ENCODE measurements at places on chromosomes 1 and 21.

GRCh38 chr1:22884806-22885530 lies 87.7 kb downstream of the LACTBL1 start:
- H3K27me3 ChIP-seq, result no peaks in the 10 kb centered on the region
- no peak overlapping the region for H3K4me3 ChIP-seq
- no peak for DNase-seq
- no peaks in the 10 kb centered on the region for H3K36me3 ChIP-seq
- H3K27ac ChIP-seq, result no peak overlapping the region

DNA sequence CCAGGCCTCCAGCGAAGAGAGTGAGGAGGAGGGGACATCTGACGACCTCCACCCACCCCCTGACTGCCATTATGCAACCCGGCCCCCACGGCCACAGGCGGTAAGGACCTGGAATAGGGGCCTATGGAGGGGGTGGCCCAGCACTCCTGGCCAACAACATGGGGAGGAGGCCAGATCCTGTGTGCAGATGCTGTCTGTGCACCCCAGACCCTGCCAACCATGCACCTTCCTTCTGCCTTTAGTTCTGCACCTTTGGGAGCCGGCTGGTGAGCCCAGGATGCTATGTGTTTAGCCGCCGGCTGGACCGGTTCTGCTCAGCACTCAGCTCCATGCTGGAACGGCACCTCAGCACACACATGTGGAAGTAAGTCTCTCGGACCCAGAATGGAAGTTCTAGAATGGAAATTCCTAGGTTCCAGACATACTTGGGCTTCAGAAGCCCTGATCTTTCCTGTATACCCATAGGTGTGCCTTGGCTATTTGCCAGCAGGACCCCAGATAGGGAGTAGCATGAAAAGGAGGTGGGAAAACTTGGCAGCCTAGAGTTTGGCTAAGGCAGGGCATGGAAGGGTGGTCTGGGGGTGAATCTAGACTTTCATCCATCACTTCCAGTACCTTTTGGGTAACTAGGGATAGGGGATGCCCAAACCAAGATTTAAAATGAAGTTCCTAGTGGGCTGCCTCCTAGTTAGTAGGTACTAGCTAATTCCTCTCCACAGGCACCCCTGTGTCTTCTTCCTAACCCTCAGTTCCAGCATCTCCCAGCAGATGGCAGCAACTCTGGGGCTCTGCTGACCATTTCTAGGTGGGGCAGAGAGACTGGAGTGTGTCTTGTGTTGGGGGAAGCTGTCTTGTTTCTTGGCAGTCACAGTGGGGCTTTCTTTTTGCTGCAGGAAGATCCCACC lies 3.6 kb upstream of the CYB561D1 start:
- no peaks in the 10 kb centered on the region for H3K27me3 ChIP-seq
- H3K4me3 ChIP-seq, result no peak overlapping the region
- H3K27ac ChIP-seq, result no peak overlapping the region

GRCh38 chr1:168709405-168710363 lies 19.3 kb downstream of the DPT start:
- DNase-seq, result no peak
- peaks cover 10% of the 10 kb centered on the region for H3K4me1 ChIP-seq
- H3K4me3 ChIP-seq, result no peak overlapping the region
- H3K36me3 ChIP-seq, result no peaks in the 10 kb centered on the region
- H3K27me3 ChIP-seq, result no peaks in the 10 kb centered on the region

DNA sequence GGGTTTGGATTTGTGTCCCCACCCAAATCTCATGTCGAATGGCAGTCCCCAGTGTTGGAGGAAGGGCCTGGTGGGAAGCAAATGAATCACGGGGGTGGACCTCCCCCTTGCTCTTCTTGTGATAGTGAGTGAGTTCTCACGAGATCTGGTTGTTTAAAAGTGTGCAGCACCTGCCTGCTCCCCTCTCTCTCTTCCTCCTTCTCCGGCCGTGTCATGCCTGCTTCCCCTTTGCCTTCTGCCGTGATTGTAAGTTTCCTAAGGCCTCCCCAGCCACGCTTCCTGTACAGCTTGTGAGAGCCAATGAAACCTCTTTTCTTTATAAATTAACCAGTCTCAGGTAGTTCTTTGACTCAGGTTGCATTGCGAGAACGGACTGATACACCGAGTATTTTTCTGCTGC lies 15.9 kb downstream of the CLDN14 start:
- no peak overlapping the region for H3K4me3 ChIP-seq
- no peak overlapping the region for H3K27ac ChIP-seq
- H3K4me1 ChIP-seq, result peaks cover 15% of the 10 kb centered on the region
- no peaks in the 10 kb centered on the region for H3K27me3 ChIP-seq
- H3K36me3 ChIP-seq, result no peaks in the 10 kb centered on the region

GRCh38 chr21:36729310-36729970 lies 30.5 kb downstream of the SIM2 start:
- H3K4me1 ChIP-seq, result no peaks in the 10 kb centered on the region
- H3K27me3 ChIP-seq, result peaks cover 4% of the 10 kb centered on the region
- no peak overlapping the region for H3K27ac ChIP-seq
- no peak for DNase-seq

Measured in gastrocnemius medialis (tissue), 4 donors.